ENCODE measurements at places on chromosomes 16 and 17.

GRCh38 chr17:72863526-72864211 lies 228.8 kb downstream of the SLC39A11 start:
- DNase-seq: no peak

GRCh38 chr17:28955408-28955807 lies 4.1 kb upstream of the PHF12 start:
- DNase-seq: no peak

- DNase-seq: no peak
Measured at GRCh38 chr17:32142857-32143526, 690 bp downstream of the RHOT1 start.

- no peak for DNase-seq
Measured at GRCh38 chr17:50923611-50924010, 57.5 kb upstream of the TOB1 start.

- DNase-seq: no peak
Measured at GRCh38 chr16:10852286-10852685, 24.7 kb upstream of the CIITA start.

- DNase-seq: no peak
Measured at GRCh38 chr17:57143361-57143760, 58.3 kb downstream of the AKAP1 start.

GRCh38 chr17:75834279-75834920 lies 9.8 kb downstream of the UNC13D start:
- no peak for DNase-seq

DNA sequence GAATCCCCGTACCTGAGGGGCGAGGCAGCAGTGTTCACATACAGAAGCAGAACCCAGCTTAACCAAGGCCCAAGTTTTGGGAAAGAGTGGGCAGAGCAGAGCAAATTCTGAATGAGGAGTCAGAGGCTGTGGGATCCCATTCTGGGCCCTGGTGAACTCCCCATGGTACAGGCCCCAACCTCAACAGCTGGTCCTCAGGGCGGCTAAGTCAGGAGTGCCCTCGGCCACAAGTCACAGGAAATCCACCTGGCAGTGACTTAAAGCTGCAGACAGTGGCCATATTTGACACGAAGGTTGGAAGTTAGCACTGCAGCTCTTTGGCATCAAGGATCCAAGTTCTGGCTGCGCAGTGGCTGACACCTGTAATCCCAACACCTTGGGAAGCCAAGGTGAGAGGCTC lies 237.1 kb downstream of the PARN start:
- DNase-seq: no peak
